ENCODE measurements at places on chromosomes 3 and 15.

DNA sequence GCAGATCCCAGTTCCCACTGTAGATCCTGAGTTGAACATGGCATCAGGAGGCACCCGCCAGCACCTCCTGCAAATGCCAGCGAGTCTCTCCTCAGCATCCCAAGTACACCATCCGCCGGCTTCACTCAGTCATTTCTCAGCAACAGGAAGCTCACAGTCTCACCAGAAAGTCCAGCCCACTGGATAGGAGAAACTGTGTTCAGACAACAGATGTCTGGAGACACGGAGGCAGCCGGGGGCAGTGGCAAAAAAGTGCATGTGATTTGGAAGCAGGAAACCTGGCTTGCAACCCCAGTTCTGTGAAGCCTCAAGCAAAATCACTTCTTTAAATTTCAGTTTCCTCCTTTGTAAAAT lies 68.7 kb downstream of the SRGAP3 start:
- DNase-seq: no peak

DNA sequence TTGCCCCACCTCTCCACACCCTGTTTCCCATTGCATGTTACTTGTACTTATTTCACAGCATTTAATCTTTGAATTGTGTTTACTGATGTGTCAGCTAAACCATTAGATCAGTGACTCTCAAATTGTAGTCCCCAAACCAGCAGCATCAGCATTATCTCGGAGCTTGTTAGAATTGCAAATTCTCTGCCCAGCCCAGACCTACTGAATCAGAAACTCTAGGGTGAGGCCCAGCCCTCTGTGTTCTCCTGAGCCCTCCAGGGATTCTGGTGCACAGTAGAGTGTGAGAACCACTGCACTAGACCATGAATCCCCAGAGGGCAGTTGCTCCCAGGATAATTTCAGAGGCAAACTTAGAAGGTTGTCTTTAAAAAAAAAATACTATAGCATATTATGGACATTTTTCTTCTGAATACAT lies 13.0 kb downstream of the PLD1 start:
- no peak for DNase-seq

- DNase-seq: no peak
These were observed 164.6 kb downstream of the DPH6 start for GRCh38 chr15:35381328-35381727.

DNA sequence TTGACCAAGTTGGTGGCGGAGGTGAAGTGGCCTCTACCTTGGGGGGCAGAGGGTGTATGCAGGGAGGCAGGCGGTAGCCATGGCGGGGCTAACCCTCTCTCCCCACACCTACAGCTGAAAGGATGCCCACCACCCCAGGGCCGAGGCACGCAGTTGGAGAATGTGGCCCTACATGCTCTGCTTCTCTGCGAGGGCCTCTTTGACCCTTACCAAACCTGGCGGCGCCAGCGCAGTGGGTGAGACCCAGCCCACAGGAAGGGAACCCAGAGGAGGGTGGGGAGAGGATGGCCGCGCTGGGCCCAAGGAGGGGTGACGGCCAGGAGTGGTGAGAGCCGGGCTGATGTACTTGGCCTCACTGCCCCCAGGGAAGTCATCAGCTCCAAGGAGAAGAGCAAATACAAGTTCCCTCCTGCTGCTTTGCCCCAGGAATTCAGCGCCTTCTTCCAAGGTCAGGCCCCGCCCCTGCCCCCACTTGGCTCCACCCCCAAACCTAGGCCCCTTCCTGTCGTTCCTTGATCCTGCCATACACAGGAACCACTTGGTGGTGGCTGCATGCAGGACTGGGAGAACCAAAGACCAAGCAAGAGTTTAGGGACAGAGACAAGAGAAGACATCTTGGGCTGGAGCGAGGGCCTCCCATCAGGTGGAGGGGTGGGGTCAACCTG lies 9.8 kb downstream of the NBEAL2 start:
- no peak for DNase-seq

DNA sequence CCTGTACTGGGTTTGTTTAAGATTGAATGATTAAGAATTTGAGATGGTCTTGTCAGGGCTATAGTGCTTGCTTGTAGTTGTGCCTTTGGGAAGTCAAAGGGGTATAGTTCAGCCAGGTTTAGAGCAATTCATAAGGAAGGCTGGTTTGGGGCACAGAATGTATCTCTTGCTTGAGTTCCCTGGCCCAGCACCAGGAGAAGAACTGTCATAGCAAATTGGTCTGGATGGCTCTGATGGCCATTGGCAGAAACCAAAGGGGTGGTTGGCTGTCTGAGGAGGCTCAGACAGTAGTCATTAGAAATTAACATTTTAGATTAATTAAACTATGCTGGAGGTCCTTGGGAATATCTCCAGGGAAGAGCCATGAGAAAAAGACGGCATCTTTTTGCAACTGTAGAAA lies 25.4 kb upstream of the OTOL1 start:
- DNase-seq: no peak

- DNase-seq: no peak
These were observed 143.8 kb downstream of the LRTM1 start for GRCh38 chr3:54784021-54784420.

DNA sequence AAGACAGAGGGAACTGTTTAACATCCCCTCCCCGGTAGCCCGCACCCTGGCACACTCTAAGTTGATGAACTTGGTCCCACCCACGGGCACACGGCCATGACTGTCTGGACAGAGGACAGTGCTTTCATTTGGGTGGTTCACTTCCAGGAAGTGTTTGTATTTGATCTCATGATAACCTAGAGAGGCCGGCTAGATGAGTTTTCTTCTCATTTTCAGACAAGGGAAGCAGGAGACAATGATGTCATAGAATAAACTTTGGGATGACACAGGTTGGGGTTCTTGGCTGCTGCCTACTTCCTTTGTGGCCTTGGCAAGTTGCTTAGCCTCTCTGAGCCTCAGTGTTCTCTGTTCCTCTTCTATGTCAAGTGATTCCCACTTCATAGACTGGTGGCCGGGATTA lies 16.1 kb upstream of the LYSMD4 start:
- DNase-seq: no peak

- DNase-seq: no peak
These were observed 58.7 kb downstream of the CLDN11 start for GRCh38 chr3:170477395-170477794.

DNA sequence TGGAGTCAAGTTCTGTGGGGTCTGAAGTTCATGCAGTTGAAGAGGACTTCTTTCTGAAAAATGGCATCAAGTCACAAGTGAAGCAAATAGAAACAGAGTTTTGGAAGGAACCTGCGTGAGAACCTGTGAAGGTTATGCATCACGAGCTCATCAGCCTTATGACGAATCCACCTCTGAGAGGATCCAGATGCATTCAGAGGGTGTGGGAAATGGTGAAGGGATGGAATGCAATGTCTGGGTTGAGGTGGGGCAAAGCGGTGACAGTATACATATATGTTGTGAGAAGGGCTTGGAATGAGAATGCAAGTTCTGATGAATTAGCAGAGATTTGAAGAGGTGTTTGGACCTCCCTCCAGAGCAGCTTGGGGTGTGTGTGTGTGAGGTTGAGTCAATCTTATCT lies 382.1 kb upstream of the TBL1XR1 start:
- no peak for DNase-seq

GRCh38 chr3:179438841-179439240 lies 12.4 kb downstream of the GNB4 start:
- DNase-seq: no peak

DNA sequence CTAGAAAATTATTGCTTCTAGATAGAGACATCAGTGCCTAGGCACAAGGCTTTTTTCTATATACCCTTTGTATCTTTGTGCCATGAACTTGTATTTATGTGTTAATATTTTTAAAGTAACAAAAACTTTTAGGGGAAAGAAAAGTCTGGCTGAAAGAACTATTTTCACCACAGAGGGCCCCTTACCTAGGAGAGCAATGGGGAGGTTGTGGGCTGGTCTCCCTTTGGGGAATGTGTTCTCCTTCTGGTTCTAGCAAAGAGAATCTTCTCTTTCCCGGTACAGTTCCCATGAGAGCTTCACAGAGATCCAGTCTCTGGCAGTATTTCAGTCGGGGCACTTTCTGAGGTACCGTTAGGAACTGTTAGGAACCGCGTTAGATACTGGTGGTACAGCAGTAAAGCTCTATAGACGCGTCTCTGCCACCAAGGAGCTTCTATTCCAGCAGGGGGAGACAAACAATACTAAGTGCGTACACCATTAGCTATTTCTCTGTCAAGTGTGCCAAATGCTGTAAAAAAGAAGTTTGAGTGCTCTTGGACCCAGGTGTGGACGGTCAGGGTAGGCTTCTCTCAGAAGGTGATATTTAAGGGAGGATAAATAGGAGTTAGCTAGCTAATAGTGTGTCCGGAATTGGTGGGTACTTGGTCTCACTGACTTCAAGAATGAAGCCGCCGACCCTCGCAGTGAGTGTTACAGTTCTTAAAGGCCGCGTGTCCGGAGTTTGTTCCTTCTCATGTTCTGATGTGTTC lies 4.6 kb upstream of the EPB42 start:
- DNase-seq: peak; percentile 84

- DNase-seq: peak; percentile 71
These were observed 8.0 kb downstream of the CHD2 start for GRCh38 chr15:92907896-92908712.

DNA sequence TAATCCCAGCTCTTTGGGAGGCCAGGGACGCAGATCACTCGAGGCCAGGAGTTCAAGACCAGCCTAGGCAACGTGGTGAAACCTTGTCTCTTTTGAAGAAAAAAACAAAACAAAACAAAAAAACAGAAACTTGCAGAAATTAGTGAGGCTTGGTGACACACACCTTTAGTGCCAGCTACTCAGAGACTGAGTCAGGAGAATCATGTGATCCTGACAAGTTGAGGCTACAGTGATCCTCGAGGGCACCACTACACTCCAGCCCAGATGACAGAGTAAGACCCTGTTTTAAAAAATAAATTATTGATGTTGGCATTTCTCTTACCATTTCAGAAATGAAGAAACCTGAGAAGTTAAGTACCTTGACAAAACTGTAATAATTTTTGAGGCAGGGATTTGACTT lies 44.6 kb upstream of the CCNB2 start:
- no peak for DNase-seq

- DNase-seq: no peak
These were observed 450.5 kb downstream of the ZPLD1 start for GRCh38 chr3:102885289-102885688.

DNA sequence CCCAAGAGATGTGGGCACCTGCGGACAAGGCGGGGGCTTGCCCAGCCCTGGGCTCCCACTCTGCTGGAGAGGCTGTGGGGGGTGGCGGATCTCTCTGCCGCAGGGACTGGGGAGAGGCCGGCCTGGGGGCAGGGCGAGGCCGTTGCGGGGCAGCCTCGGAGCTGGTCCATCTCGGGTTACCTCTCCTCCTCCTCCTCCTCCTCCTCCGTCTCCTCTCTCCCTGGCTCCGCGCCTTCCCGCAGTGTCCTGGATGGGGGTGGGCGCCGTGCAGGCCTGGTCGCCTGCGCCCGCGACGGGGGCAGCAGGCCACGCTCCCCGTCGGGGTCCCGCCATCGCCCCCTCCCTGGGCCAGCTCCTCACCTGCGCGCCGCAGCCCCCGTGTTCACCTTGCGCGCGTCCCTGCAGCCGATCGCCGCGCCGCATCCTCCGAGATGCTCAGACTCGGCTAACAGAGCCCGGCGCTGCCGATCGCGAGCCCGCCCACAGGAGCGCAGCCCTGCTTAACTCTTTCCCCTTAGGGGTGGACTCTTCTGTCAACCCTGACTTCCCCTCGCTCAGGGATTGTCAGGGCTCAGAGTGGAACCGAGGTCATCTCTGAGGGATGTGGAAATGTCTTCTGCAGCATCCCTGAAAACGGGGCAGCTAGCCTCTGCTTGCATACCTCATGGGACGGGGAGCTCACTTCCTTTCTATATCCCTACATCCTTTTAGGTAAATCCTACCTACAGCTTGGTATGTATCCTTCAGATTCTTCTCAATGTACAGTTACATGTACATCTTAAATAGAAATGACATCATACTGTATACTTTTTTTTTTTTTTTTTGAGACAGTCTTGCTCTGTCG lies at the start of gene PRRT3:
Gene PRRT3 (minus strand): TSS at position 447 of the 844 bp plus-strand sequence. CDS start 2,293 bp downstream, outside the sequence.
- DNase-seq: peak; percentile 61

- peak; percentile 43 for DNase-seq
These were observed 279.2 kb downstream of the PDCD6IP start for GRCh38 chr3:34077417-34078195.

DNA sequence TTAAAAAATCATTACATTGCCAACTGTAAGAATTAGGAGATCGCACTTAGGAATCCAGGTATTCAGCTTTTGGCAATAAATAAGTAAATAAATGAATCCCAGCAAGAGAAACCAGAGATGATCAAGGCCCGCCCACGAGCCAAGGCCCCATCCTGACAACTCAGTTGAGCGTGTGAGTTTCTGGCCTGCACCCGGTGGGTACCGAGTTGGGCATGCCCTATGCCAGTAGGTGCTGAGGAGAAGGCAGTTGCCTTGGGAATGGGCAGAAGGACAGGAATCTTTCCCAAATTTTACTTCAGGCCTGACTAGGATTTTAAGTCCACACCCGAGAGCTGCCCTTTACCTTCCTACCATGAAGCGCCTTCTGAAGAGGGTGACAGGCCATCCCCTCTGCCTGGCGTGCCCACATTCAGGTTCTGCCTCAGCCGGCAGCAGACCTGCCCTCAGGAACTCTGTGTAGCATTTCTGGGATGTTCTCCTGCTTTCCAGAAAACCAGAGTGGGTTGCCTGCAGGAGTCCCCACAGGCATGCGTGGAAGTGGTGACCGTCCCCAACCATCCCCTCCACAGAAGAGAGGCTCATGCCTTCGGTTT lies 99.3 kb upstream of the ALDH1A3 start:
- no peak for DNase-seq

DNA sequence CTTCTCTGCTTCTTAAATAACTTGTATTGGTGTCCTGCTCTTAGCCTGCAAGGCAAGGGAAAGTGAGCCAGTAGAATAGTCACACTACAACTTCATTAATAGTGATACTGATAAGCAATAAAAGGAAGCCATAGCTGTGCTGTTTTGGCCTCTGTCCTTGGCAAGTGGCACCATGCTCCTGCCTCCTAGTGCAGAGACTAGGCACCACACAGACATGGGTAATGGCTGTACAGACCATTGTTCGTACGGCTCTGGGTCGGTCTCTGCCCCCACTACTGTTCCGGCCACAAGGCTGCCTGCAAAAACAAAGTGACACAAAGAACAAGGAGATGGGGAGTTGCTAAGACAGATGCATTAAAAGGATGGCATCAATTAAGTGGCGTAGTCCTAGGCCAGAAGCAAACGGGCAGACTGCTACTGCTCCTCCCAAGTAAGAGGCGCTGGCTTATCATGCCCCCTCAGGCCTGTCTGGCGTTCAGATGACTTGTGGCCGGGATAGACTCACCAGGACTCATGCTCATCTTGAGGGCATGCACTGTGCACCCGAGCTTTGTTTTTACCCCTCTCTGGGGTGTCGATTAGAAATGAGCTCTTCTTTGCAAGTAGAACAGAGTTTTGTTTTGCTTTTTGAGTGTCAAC lies 75.6 kb downstream of the TRAK1 start:
- DNase-seq: no peak

DNA sequence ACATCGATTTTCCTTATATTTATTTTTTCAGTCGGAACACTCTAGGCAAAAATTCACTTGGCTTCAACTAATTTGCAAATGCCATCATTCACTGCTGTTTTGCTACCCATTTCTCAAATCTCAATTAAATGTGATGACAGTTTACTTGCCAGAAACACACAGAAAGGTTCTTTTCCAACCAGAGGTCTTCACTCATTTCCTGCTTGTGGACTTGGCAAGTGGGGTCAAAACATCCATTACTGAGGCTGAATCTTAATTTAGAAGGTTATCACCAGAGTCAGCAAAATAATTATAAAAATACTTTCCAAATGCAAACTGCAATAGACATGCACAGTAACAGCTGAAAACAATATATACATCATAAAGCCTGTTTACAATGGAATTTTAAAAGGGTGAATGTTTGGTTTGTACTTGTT lies 625.4 kb upstream of the TBL1XR1 start:
- no peak for DNase-seq

- DNase-seq: no peak
These were observed 4.4 kb downstream of the SCN5A start for GRCh38 chr3:38645076-38645475.

Measured in adipocyte (in vitro differentiated cells).